Spleen (tissue), 13 donors: ENCODE measurements at places on chromosomes 11 and 22. TPM values are rescaled to one million over a fixed set of nuclear protein-coding genes. Genes with fewer than 3 reads are reported as not detected.

Gene CHRNA10
- polyA plus RNA-seq, result 1.7 TPM

- no peaks in the 10 kb centered on the region for H3K4me1 ChIP-seq
- no peak for DNase-seq
- no peaks in the 10 kb centered on the region for H3K27me3 ChIP-seq
- H3K27ac ChIP-seq, result no peak overlapping the region
- H3K4me3 ChIP-seq, result no peak overlapping the region
These were observed 6.0 kb upstream of the OR10A2 start for GRCh38 chr11:6856871-6857270.

DNA sequence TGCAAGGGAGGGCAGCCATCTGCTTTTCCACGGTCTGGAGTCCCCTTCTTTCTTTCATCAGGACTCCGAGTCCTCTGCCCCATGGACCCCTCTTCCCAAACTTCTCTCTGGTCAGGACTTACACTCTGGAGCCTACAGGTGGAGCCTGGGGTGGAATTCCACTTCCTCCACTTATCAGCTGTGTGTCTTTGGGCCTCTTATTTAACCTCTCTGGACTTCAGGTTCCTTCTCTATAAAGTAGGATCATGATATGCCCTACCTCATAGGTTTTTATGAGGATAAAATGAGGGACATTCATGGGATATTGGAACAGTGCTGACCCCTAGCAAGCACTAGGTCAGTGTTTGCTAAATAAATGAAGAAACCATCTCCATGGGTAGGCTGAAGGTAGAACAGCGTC, 1.7 kb downstream of the LINC01488 start:
- H3K27me3 ChIP-seq, result no peaks in the 10 kb centered on the region
- peak; percentile 13 for DNase-seq
- no peak overlapping the region for H3K27ac ChIP-seq

- H3K27ac ChIP-seq, result no peak overlapping the region
- no peak overlapping the region for H3K4me3 ChIP-seq
- H3K27me3 ChIP-seq, result no peaks in the 10 kb centered on the region
- H3K4me1 ChIP-seq, result peaks cover 5% of the 10 kb centered on the region
These were observed 121.6 kb downstream of the LDLRAD3 start for GRCh38 chr11:36065436-36065835.

Gene MUC2
- polyA plus RNA-seq, result not detected

- H3K27me3 ChIP-seq, result no peaks in the 10 kb centered on the region
- H3K36me3 ChIP-seq, result no peaks in the 10 kb centered on the region
- H3K4me1 ChIP-seq, result no peaks in the 10 kb centered on the region
- no peak overlapping the region for H3K27ac ChIP-seq
- no peak for DNase-seq
- no peak overlapping the region for H3K4me3 ChIP-seq
These were observed 455.8 kb downstream of the MIAT start for GRCh38 chr22:27113211-27113635.

Gene ZNRF3
- polyA plus RNA-seq, result 0.30 TPM

DNA sequence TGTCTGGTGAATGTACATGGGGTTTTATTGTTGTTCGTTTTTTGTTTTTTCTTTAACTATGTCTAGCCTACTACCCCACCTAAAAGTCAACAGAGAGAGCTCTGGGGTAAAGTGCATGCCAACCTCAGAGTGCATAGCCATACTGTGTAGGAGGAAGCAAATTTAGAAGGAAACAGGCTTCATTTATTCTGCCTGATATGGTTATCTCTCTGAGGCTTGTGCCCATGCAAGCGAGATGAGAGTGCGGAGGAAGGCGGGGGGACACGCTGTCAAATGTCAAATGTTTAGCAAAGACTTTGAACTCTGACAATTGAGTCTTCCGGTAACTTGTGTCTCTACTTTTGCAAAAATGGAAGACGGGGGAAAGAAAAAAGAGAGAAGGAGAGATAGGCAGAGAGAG, 295.5 kb downstream of the ETS1 start:
- peak overlapping the region; percentile 62 for H3K4me3 ChIP-seq
- no peaks in the 10 kb centered on the region for H3K36me3 ChIP-seq
- peak; percentile 84 for DNase-seq
- peaks cover 83% of the 10 kb centered on the region for H3K4me1 ChIP-seq

DNA sequence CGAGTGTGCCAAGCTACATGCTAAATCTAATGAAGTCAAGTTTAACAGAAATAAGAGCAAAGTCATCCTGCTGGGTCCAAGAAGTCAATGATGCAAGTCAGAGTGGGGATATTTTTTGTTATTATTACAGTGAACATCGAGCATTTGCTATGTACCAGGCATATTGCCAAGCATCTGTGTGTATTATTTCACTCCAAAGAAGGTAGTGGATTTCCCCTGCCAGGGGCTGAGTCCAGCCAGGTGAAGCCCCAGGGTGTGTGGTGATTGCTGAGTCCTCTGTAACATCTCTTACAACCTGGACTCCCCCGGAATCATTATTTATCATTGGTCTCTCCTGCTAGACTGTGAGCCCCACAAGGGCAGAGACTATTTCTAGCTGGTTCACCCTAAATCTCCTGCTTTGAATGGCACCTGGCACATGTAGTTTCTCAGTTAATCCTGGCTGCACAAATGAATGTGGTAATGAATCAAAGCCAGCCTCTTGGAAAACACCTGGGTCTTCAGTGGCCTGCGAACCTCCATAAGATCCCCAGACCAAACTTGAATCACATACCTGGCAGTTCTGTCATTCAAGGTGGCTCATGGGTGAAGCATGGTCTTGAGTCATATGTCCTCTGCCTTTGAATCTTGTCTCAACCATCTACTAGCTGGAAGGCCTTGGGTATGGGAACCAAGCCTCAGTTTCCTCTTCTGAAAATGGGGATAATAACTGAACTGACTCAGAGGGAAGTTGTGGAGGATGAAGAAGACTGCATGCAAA, 549.2 kb downstream of the MIAT start:
- no peaks in the 10 kb centered on the region for H3K27me3 ChIP-seq
- no peak overlapping the region for H3K4me3 ChIP-seq
- no peak for DNase-seq
- H3K36me3 ChIP-seq, result no peaks in the 10 kb centered on the region

Gene RHBDD3
- 36.5 TPM for polyA plus RNA-seq

- H3K4me3 ChIP-seq, result no peak overlapping the region
- no peaks in the 10 kb centered on the region for H3K4me1 ChIP-seq
- H3K36me3 ChIP-seq, result no peaks in the 10 kb centered on the region
- no peak overlapping the region for H3K27ac ChIP-seq
These were observed 284.8 kb downstream of the TMEM135 start for GRCh38 chr11:87322568-87322967.

DNA sequence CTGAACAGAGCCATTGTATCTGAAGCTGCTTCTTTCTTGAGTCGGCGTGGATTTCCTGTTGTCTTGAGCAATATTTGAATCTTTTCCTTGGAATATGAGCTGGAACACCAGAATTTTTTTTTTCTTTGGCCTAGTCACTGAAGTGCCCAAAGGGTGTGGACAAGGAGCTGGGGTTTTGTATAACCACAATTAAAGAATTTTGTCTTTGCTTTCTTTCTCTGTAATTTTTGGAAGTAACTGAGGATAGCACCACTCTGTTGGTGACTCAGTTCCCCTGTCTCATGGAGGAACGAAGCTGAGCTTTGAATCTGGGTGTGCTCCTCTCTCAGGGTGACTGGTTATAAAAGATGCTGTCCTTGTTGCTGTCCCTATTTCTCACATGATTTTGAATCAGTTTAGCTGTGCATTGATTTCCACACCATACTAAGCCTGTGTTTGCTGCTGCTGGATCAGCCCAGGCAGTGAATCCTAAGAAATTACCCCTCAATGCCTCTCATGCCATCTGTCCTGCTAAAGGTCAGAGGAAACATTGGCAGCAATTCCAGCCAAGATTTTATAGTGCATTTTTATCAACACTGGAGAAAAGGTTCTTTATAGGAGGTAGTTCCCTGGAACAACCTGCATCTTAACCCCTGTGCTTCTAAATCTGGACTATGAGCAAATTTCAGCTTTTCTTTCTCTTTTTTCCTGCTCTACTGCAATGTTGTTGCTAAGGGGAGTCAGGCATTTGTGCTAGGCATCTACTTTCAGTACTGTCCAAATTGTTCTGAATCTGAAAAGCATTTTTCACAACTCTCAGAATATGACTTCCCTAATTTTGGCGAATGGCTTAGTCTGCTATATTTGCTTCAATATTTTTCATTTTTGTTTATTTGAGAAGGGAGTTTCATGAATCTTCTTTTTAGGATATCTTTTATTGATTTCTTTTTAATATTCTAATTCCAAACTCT, 540.8 kb downstream of the SOX6 start:
- H3K27ac ChIP-seq, result peak overlapping the region; percentile 37
- H3K36me3 ChIP-seq, result no peaks in the 10 kb centered on the region
- no peaks in the 10 kb centered on the region for H3K27me3 ChIP-seq
- H3K4me3 ChIP-seq, result no peak overlapping the region
- H3K4me1 ChIP-seq, result no peaks in the 10 kb centered on the region
- no peak for DNase-seq

Gene DHCR7
- polyA plus RNA-seq, result 4.4 TPM

GRCh38 chr22:33652615-33653014, 267.7 kb downstream of the LARGE1 start:
- no peak overlapping the region for H3K4me3 ChIP-seq
- no peak overlapping the region for H3K27ac ChIP-seq
- H3K36me3 ChIP-seq, result no peaks in the 10 kb centered on the region
- no peaks in the 10 kb centered on the region for H3K27me3 ChIP-seq

Gene PDE2A
- polyA plus RNA-seq, result 72.8 TPM

Gene HTR3A
- polyA plus RNA-seq, result 0.38 TPM

DNA sequence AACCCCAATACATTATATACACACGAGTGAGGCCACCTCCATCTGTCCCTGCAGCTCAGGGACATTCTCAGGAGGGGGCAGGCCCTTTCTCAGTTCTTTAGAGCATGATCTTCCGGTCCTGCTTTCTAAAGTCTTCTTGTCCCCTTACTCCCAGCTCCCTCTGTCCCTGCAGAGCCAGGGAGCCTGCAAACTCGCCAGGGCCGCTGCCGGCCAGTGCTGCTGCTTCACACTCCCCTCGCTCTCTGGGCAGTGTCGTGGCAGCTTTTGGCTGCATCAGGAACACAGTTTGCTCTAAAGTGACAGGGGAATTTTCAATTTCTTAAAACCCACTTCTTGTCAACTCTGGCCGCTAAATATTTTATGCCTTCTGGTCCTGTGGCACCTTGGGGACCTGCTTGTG, 130.1 kb upstream of the NARS2 start:
- no peaks in the 10 kb centered on the region for H3K4me1 ChIP-seq
- H3K27ac ChIP-seq, result no peak overlapping the region
- peaks cover 3% of the 10 kb centered on the region for H3K27me3 ChIP-seq
- H3K4me3 ChIP-seq, result no peak overlapping the region
- DNase-seq, result no peak
- no peaks in the 10 kb centered on the region for H3K36me3 ChIP-seq

GRCh38 chr11:75534259-75535069, 8.7 kb upstream of the GDPD5 start:
- H3K27me3 ChIP-seq, result no peaks in the 10 kb centered on the region
- H3K4me1 ChIP-seq, result peaks cover 70% of the 10 kb centered on the region
- no peaks in the 10 kb centered on the region for H3K36me3 ChIP-seq
- no peak for DNase-seq
- peak overlapping the region; percentile 68 for H3K27ac ChIP-seq

DNA sequence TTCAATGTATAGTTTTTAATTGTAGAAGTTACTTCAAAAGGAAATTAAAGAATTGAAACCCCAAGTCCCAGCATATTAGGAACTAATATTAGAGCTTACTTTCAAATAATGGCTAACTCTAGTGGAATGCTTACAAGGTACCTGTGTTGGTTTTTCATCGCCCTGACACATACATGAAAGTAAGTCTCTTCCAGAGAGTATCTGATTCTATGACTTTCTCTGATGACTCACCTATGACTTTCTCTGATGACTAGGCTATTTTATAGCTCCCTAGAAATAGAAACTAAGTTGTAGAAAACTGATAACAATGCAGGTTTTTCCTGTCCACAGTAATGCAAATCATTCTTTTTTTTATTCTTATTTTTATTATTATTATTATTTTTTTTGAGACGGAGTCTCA, 33.6 kb upstream of the MMP7 start:
- H3K4me1 ChIP-seq, result peaks cover 53% of the 10 kb centered on the region
- no peak for DNase-seq
- no peaks in the 10 kb centered on the region for H3K27me3 ChIP-seq
- no peak overlapping the region for H3K4me3 ChIP-seq
- no peaks in the 10 kb centered on the region for H3K36me3 ChIP-seq
- H3K27ac ChIP-seq, result no peak overlapping the region

Gene MS4A7
- 41.8 TPM for polyA plus RNA-seq

- H3K4me1 ChIP-seq, result peaks cover 59% of the 10 kb centered on the region
- H3K27ac ChIP-seq, result no peak overlapping the region
- DNase-seq, result no peak
- peaks cover 4% of the 10 kb centered on the region for H3K36me3 ChIP-seq
- no peaks in the 10 kb centered on the region for H3K27me3 ChIP-seq
These were observed 21.4 kb downstream of the CD44 start for GRCh38 chr11:35160246-35160824.

Gene VSTM5
- not detected for polyA plus RNA-seq
